A549 (cell line): ENCODE measurements at places on chromosomes 16 and 17. TPM values are rescaled to one million over a fixed set of nuclear protein-coding genes. Genes with fewer than 3 reads are reported as not detected.

The TCAP gene
- 1.0 to 1.6 TPM (median 1.2 TPM) in 3 replicates for polyA plus RNA-seq

The CD19 gene
- not detected in 3 replicates for polyA plus RNA-seq

The CHD9 gene
- 16.2 to 17.9 TPM (median 17.8 TPM) in 3 replicates for polyA plus RNA-seq

The EMP2 gene
- 13.4 to 14.7 TPM (median 14.2 TPM) in 3 replicates for polyA plus RNA-seq

The ABCC3 gene
- polyA plus RNA-seq, result 225 to 288 TPM (median 248 TPM) in 3 replicates

The MPV17L gene
- polyA plus RNA-seq, result 3.1 to 3.7 TPM (median 3.7 TPM) in 3 replicates

The RAP1GAP2 gene
- polyA plus RNA-seq, result 7.0 to 10.4 TPM (median 8.3 TPM) in 3 replicates

The SBK1 gene
- polyA plus RNA-seq, result 0.28 to 0.45 TPM (median 0.43 TPM) in 3 replicates

The EZH1 gene
- 20.1 to 21.7 TPM (median 21.5 TPM) in 3 replicates for polyA plus RNA-seq

The FMNL1 gene
- 43.9 to 47.9 TPM (median 44.0 TPM) in 3 replicates for polyA plus RNA-seq

The DDX19B gene
- polyA plus RNA-seq, result 26.9 to 27.2 TPM (median 27.0 TPM) in 3 replicates

The NT5M gene
- polyA plus RNA-seq, result 4.2 to 6.3 TPM (median 5.9 TPM) in 3 replicates

The TP53 gene
- polyA plus RNA-seq, result 53.1 to 64.0 TPM (median 59.4 TPM) in 3 replicates

The CBX1 gene
- polyA plus RNA-seq, result 155 to 173 TPM (median 170 TPM) in 3 replicates

The NPIPA2 gene
- 1.1 to 3.7 TPM (median 2.3 TPM) in 3 replicates for polyA plus RNA-seq

The YBX2 gene
- polyA plus RNA-seq, result 0.22 to 0.57 TPM (median 0.36 TPM) in 3 replicates

DNA sequence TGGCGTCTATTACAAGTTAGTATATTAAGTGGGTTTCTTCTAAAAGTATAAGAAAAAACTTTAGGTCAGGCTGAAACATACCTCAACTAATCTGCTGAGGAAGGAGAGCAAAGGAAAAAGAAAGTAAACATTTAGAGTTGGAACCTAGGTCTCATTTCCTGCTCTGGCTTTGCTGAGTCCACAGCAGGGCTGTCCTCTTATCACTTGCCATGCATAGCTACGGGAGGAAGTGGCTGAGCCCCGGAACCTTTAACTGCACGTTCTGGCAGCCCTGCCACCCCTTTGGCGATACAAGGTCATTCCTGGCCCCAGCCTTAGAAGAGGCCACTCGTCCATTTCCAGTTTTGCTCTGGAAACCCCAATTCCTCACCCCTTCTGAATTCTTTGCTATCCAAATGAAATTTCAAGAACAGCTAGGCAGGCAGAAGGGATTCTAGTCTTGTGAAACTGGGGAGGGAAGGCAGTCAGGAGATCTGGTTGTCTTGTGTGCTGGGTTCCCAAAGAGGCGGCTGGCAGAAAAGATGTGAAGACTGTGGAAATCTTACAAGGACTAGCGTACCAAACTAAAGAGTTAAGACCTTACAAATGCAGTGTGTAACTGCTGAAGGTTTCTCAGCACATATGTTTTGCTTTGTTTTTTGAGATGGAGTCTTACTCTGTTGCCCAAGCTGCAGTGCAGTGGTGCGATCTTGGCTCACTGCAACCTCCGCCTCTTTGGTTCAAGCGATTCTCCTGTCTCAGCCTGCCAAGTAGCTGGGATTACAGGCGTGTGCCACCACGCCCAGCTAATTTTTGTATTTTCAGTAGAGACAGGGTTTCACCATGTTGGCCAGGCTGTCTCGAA is 19.1 kb downstream of the WIPI1 start:
- DNase-seq, result no peak

- no peak for DNase-seq
Observed at GRCh38 chr17:17106756-17107155, 64.5 kb downstream of the MPRIP start.

DNA sequence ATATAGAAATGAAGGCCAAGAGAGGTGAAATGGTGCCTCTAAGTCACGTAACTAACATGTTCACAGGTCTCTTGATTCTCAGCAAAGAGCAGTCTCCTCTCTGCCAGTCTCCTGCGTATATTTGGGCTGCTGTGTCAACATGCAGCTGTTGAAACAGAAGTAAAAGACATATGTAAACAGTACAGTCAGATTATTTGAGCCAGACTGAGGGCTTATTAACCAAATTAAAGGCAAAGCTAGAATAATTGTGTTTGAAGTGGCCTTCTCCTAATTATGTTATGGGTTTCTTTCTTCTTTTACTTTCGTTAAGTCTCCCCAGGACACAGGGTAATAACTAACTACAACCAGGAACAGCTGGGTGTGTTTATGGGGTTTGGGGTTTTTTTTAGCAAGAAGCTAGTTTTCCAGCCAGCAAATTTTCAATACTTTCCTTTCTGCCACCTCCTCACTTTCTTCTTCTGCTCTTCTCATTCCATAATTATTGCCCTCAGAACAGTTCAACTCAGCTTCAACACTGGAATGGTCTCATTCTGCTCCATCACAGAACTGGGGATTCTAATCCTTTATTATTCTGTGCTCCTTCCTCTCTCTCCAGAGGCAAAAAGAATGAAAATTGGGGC is 18.4 kb downstream of the G6PC1 start:
- no peak for DNase-seq

DNA sequence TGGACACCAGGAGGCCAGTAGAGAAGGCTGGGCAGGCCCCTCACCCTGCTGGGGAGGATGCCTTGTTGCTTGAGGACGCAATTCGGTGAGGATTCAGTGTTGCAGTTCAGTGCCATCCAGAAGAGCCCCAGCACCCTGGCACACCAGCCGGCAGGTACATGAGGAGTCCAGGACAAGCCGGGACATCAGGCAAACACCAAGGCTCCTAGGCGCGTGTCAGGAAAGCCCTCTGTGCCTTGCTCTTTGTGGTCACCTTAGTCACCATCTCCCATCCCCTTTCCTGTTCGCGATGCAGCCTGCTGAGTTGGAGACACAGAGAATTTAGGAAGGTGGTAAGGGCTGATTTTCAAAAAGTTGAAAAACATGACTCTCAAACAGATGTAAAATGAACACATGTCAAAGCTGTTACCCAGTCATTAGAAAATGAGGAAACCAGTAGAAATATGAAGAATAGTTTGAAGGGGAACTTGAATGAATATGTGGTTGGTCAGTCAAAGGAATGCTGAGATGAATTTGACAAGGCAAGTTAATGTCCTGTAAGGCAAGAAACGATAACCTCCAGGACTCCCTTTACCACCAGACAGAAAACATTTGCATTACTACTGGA is 2.3 kb upstream of the NCBP3 start:
- no peak for DNase-seq

- no peak for DNase-seq
Observed at GRCh38 chr16:14263011-14263410, 191.9 kb downstream of the MRTFB start.

DNA sequence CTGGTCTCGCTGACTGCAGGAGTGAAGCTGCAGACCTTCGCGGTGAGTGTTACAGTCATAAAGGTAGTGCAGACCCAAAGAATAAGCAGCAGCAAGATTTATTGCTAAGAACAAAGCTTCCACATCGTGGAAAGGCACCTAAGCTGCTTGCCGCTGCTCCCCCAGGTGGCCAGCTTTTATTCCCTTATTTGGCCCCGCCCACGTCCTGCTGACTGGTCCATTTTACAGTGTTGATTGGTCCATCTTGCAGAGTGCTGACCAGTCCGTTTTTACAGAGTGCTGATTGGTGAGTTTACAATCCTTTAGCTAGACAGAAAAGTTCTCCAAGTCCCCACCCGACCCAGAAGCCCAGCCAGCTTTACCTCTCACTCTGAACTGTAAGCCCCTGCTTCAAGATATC is 227.8 kb downstream of the ABCC12 start:
- peak; percentile 45 for DNase-seq

DNA sequence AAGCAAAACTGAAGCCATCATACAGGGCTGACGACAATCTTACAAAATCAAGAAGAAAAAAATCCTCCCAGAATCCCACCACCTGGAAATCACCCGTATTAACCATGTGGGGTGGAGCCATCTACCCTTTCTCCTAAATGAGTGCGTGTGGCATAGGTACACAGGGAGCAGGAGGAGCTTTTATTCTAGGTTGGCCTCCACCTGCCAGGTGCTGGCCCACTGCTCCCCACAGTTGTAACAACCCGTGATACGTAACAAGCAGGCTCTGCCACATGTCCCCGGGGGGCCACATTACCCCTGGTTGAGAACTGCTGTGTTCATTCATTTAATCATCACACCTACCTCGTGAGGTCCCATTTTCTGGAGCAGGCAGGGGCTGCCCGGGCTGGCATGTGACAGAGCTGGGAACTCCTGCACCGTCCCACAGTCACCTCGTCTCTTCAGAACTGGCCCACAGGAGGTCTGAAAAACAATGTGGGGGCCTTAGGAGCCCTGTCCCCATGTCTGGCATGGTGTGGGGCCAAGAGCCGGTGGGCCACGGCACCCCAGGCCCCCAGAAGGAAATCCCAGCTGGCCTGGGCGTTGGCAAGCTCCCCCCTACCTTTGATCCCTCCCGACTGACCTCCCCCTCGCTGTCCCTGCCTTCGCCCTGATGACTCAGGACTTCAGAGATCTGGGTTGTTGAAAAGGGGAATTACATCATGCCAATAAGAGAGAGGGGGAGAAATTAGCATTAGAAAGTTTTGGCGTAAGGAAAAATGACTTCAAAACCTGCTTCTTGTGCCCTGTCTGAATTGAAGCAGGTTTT is 12.9 kb downstream of the CMIP start:
- DNase-seq, result peak; percentile 75

GRCh38 chr16:79845033-79845733 is 244.6 kb upstream of the MAF start:
- no peak for DNase-seq

DNA sequence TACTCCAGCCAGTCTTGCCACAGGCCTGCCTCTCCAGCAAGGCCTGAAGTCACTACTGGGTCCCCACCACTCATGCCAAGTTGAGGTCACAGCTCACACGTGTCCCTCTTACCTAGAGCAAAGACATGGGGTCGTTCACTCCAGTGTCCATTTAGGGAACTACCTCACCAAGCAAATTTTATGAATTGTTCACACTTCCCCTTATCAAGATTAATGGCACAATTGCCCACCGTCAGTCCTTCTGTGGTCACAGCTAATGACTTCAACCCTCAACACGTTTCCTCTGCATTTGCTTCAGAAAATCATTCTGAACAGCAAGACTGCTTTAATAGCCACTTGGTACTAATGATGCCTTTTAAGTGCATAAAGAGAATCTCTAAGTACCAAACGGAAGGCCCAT is 14.6 kb downstream of the IRX6 start:
- no peak for DNase-seq

GRCh38 chr17:45812102-45812501 is 28.0 kb downstream of the CRHR1 start:
- peak; percentile 64 for DNase-seq

- DNase-seq, result no peak
Observed at GRCh38 chr16:73051226-73051625, 3.3 kb upstream of the ZFHX3 start.

GRCh38 chr17:82172486-82173160 is 40.0 kb downstream of the CCDC57 start:
- DNase-seq, result no peak

GRCh38 chr16:17160285-17160853 is 310.4 kb downstream of the XYLT1 start:
- DNase-seq, result no peak

DNA sequence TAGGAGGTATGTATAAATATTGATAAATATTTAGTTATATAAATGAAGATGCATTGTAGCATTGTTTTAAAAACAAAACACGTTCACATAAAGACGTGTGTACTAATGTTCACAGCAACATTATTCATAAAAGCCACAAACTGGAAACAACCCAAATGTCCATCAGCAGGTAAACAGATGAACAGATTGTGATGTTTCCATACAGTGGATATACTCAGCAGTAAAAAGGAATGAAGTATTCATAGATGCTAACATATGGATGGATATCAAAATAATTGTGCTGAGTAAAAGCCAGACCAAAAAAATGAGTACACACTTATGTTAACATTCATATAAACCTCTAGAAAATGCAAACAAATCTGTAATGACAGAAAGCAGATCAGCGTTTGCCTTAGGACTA is 6.0 kb downstream of the CENPN start:
- no peak for DNase-seq

DNA sequence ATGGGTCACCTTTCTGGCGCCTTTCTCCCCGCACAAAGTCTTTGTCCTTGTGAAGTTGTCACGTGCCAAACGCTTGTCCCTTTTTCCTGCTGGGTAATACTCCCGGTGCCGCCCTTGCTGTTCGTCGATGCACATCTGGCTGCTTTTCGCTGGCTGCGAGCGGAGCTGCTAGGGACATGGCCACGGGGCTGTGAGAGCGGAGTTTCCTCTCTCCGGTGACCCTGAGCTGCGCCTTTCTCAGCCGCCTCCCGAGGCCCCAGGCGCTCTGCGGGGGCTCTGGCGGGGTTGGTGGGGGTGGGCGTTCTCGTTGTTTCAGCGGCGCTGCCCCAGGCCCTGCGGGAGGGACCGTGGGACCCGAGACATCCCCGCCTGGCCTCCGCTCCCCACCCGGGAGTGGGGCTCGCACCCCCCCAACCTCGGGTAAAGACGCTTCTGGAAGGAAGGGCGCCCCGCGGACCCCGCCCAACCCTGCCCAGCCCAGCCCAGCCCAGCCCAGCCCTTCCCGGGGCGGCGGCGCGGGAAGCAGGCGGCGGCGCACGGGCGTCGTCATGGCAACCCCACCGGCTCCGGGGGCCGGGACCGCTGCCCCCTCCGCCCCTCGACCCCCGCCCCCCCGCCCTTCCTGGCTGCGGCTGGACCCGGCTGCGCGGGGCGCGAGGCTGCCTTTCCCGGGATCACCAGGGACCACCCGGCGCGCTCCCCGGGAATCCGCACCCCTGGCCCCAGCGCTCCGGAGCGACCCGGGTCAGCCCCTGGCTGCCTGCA is 12.3 kb downstream of the CHMP6 start:
- DNase-seq, result no peak

DNA sequence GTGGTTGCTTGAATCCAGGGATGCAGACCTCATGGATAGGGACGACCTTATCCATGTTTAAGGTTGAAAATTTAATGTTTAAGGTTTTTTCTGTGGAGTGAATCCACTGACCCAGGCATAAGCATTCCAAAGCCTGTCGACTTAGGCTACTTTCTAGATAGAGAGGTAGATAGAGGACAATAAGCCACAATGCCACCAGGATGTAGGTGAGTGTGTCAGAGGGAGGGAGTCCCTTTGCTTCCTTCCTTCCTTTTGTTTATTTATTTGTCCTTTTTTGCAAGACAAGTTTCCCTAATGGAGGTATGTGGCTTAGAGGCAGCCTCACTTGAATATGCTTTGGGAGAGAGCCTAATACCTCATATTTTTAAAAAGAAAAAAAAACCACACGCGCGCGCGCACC is 834.2 kb upstream of the SOX9 start:
- DNase-seq, result no peak

- no peak for DNase-seq
Observed at GRCh38 chr17:4134721-4135120, 8.1 kb downstream of the ZZEF1 start.

GRCh38 chr17:28545787-28546415 is 6.5 kb downstream of the UNC119 start:
- no peak for DNase-seq

DNA sequence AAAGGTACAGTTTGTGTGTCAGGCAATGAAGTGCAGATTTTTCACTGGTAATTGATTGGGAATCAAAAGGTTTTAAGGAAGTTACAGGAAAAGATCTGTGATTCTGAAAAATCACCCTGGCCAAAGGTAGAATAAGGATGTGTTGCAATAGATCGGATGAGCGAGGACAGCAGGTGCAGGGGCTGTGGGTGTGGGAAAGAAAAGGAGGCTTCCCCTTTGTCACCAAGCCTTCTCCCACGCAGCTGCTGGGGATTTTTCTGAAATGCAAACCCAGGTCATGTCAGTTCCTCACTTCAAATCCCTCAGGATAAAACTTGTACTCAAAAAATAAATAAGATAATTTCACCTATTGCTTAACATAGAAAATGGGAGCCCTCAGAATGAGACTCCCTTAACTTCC is 47.9 kb upstream of the ARHGAP17 start:
- DNase-seq, result no peak

GRCh38 chr17:9905902-9906301 is 831 bp upstream of the RCVRN start:
- peak; percentile 72 for DNase-seq
